ENCODE measurements at places on chromosomes 7 and 10.

GRCh38 chr7:68433462-68434070 is 1164.7 kb upstream of the AUTS2 start:
- no peak for DNase-seq

DNA sequence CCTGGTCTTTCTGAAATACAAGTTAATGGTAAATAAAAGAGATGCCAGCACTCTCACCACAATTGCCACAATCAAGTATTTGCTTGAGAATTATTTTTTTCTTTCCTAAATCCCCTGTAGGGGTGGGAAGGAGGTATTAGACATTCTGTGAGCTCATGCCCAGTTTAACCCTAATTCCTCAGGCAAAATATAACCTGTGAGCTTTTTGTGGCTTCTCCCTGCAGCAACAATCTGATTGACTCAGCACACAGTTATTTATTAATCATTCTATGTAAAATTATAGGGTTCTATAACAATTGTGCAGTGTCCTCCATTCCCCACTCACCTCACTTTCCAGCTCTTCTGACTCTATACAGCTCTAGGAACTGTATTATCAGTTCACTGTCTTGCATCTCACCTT is 66.3 kb downstream of the GLI3 start:
- DNase-seq: peak; percentile 19

GRCh38 chr7:33849971-33850559 is 55.3 kb upstream of the BMPER start:
- no peak for DNase-seq

GRCh38 chr7:50477640-50478039 is 27.5 kb upstream of the FIGNL1 start:
- DNase-seq: no peak

- no peak for DNase-seq
Observed at GRCh38 chr10:63866747-63867140, 345.5 kb downstream of the REEP3 start.

DNA sequence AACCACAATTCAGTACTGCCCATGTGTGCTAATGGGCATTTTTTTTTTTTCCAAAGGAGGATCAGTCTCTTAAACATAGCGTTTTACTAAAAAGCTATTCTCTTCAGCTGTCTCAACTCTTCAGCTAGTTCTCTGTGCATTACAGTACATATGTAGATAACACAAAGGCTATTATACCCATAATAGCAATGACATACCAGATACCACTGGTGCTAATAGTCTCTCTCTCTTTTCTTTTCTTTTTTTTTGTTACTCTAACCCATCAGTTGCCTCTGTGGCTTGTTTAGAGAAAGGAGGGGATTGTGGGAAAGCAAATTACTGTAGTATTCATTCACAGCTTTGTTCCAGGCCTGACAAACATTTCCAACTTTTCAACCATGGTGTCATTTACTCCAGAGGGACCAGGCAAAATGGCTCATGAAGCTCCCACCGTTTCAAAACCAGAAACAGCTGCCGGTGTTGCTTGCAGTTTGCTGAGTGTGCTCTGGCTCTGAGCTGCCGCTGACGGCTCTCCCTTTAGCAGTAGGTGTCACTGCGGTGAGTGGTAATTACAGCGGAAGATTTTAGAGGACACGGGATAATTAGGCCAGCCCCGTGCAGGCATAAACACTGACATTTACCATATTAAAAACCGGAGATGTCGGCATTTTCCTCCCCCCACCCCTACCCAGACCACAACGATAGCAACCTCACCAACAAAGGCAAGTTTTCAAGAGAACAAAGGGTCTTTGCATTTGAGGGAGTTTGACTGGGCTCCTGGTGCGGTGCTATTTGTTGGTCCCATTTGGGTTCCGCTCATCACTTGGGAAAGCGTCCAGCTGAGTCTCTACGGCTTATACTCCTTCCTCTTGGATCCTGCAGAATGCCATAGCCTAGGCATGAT is 1005.5 kb downstream of the KCNMA1 start:
- no peak for DNase-seq

DNA sequence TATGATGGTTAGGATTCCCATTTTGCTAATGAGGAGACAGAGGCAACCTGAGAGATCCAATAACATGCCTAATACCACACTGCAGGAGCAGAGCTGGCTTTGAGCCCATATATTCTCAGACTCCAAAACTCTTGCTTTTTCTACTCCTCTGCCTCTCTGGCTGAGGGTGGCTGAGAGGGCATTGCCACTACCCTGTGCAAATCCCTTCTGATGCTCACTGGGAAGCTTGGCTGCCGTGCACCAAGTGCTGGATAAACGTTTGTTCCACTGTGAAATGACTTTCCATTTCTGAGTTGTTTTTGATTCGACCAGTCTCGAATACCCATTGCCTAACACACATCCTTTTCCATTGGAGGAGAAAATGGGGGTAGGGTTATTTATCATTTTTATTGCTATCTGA is 123.1 kb upstream of the SORCS3 start:
- DNase-seq: no peak

- DNase-seq: no peak
Observed at GRCh38 chr7:106952658-106953231, 87.7 kb downstream of the PIK3CG start.

DNA sequence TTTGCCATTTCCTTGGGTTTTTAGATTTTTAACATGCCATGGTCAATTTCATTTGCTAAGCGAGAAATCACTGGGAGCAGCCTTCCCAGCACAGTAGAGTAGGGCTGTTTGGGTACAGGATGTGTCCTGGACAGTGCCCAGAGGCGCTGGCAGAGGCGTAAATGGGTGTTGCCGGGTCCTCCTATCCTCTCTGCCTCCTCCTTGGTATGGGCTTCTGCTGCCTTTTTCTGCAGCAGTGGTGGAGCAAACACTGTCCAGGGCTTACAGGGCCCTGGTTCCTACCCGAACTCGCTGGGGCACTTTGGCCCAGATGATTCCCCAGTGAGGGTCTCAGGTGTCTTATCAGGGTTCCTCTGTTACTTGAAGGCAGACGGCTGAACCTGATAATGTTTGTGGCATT is 298.3 kb downstream of the RPS24 start:
- DNase-seq: no peak

- no peak for DNase-seq
Observed at GRCh38 chr10:73998623-73998928, 660 bp downstream of the VCL start.

- DNase-seq: no peak
Observed at GRCh38 chr10:12807096-12807755, 194.3 kb downstream of the CCDC3 start.

DNA sequence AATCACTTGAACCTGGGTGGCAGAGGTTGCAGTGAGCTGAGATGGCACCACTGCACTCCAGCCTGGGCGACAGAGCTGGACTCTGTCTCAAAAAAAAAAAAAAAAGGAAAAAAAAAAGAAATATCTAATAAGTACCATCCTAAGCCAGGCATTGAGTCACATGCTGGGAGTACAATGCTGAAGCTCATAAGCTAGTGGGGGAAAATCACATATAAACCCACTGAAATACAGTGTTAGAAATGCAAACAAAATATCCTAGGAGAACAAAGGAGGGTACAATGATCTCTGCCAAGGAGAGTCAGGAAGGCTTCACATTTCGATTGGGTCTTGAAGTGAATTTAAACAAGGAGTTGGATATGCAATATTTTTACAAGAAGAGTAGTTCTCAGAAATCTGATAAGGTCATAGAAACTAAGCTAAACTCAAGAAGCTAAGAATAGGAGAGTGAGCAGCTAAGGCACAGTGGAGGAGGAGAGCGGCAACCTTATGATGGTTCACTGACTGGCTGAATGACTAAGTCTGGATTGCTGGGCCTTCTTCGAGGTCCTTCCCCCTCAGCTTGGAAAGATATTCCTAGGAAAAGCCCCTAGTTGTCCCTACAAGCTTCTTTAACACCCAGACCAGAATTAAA is 115.5 kb downstream of the PHTF2 start:
- no peak for DNase-seq

GRCh38 chr10:118701529-118702323 is 53.0 kb downstream of the CACUL1 start:
- DNase-seq: no peak

DNA sequence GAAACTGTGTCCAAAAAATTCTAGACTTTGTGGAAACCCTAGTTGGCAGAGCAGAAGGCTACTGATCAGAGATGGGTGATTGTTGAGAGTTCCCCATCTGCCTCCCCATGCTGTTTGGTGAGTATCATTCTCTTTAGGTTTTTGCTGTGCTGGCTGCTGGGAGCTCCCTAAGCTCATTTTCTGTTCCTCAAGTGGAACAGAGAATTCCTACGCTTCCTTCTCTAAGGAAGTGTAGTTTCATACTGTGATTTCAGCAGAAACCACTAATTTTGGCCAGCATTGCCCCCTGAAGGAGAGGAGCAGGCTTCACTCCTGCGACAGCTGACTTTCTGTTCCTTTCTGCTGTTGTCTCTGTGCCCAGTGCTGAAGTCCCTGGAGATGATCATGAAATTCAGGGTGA is 355.3 kb upstream of the NPVF start:
- no peak for DNase-seq
